Right kidney (tissue), 9 donors: ENCODE measurements at places on chromosomes 6 and 20.
A peak's percentile ranks its signal among the peaks of the same experiment; 100 is the strongest.

DNA sequence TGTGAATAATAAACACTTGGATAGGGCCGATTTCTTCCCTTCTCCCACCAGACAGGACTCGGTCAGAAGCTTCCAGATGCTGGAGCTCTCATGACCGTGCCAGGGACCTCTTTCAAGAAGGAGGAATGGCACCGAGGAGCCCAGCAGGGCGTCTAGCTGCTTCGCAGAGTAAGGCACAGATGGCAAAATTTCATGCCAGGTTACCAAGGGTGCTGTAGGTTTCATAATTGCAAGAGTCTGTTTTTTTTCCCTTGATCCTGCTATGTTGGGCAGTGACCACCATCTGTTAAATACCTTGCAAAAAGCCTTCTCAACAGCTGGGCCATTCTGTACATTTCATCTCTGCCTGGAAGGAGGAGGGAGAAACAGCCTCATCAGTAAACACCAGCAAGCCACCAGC is 111.8 kb downstream of the EDN3 start:
- no peak for DNase-seq

- no peak for DNase-seq
Measured at GRCh38 chr6:22794844-22795243, 225.5 kb downstream of the HDGFL1 start.

GRCh38 chr6:146287691-146288369 is 255.8 kb upstream of the RAB32 start:
- no peak for DNase-seq

DNA sequence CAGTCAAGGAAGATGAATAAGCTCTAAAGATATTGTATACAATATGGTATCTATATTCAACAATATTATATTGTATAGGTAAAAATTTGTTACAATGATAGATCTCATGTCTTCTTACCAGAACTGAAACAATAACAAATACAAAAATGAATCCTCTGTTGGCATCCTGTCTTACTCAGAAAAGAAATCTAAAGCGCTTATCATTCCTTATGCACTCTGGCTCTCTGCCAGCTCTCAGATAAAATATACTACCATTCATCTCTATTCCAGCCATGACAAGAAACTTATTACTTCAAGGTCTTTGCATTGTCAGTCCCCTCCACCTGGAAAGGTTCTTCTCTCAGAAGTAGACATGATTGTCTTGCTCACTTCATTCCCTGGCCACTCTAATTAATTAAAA is 138.6 kb downstream of the THEMIS start:
- no peak for DNase-seq

- DNase-seq: no peak
Measured at GRCh38 chr20:32988008-32988407, 16.2 kb downstream of the SUN5 start.

- no peak for DNase-seq
Measured at GRCh38 chr6:169801396-169802160, 50.2 kb downstream of the ERMARD start.

DNA sequence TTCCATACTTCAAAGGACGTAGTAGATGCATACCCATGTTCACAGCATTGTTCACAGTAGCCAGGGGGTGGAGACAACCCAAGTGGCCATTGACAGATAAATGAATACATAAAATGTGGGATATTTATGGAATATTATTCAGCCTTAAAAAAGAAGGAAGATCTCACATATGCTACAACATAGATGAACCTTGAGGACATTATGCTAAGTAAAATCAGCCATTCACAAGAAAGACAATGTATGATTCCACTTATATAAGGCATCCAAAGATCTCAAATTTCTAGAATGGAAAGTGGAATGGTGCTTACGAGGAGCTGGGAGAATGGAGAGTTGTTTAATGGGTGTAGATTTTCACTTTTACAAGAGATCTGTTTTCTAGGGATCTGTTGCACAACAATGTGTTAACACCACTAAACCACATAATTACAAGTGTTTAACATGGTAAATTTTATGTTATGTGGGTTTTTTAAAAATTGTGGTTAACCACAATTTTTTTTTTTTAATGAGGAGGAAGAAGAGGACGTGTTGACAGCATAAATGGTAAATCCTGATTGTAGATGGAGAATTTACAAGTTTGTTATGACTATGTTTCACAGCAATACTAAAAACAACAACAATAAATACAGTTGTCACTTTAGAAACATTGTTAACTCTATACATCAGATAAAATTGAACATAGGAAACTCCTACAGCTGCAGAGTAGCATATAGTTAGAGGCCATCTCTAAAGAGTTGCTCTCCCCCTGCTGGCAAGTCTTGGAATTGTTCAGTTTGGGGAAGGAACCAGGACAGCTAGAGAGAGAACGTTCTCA is 41.6 kb downstream of the CCN2 start:
- DNase-seq: no peak

GRCh38 chr6:5249451-5250122 is 11.2 kb downstream of the LYRM4 start:
- no peak for DNase-seq

GRCh38 chr20:46634528-46634927 is 16.7 kb downstream of the SLC13A3 start:
- no peak for DNase-seq

GRCh38 chr20:19211661-19212468 is 577 bp upstream of the SLC24A3 start:
- peak; percentile 71 for DNase-seq

DNA sequence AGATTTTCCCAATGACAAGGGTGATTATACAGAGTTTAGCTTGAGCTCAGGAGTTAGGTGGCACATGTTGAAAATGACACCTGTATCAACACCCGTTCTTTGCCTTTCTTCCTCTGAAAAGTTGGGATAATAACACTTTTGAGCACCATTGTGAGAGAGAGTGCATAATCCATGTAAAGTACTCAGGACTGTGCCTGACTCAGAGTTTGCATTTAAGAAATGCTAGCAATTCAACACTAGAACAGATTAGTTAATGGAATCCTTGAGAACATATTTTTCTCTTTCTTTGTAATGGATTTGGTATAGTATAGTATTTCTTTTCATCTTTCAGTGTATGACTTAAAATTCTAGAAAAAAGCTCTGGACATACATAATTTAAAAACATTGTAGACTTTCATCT is 449.2 kb downstream of the GJA1 start:
- no peak for DNase-seq

GRCh38 chr6:11495565-11496145 is 41.9 kb upstream of the TMEM170B start:
- DNase-seq: no peak

- DNase-seq: no peak
Measured at GRCh38 chr6:105791583-105792318, 294.4 kb upstream of the PRDM1 start.

DNA sequence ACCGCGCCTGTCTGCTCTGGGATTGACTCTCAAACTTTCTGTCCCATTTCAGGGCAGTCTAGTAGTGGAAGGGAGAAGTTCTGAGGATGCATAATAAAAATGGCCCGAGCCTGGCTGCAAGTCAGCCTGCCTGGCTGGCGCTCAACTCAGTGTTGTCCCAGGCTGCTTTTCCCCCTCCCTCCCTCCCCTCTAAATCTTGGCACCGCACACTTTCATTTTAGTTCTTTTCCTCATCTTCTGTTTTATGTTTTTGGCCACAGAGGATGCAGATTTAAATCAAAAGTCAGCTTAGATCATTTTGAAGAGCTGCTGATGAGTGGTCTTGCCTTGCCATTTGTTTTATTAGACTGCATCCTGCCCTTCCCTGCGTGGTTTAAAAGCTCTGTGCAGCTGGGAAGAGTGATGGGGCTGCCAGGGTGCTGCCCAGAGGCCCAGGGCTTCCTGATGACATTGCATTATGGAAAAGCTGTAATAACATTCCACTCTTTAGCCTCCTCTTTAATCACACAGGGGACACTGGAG is 6.5 kb upstream of the UQCC2 start:
- no peak for DNase-seq

- DNase-seq: no peak
Measured at GRCh38 chr6:120875900-120876299, 458.4 kb downstream of the TBC1D32 start.
